Stimulated activated CD4-positive, alpha-beta T cell treated with anti-CD3 and anti-CD28 coated beads, TNF-alpha, amount 100 ng/mL, for 24 hours (primary cell): ENCODE measurements at places on chromosomes 12 and 14.

- DNase-seq = peak; percentile 77
Observed at GRCh38 chr14:24080888-24081738, 9.8 kb downstream of the CPNE6 start.

DNA sequence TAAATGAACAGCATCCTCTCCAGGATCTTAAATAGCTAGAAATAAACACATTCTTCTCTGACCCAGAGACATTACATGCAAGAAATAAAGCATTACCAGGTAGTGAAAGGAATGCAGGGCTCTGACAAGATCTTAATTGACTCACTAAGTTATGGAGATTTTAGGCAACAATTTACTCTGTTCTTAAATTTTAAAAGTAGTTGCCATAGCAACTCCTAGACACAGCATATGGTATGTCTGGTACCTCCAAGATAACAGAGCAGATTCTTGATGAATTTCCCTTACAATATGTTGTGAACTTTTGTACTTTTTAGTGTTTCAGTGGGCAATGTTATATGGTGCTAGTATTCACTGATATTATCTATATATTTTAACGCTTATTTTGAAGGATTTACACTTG is 76.7 kb upstream of the G2E3 start:
- DNase-seq = no peak

GRCh38 chr14:73783107-73783727 is 68.4 kb upstream of the PTGR2 start:
- DNase-seq = no peak

DNA sequence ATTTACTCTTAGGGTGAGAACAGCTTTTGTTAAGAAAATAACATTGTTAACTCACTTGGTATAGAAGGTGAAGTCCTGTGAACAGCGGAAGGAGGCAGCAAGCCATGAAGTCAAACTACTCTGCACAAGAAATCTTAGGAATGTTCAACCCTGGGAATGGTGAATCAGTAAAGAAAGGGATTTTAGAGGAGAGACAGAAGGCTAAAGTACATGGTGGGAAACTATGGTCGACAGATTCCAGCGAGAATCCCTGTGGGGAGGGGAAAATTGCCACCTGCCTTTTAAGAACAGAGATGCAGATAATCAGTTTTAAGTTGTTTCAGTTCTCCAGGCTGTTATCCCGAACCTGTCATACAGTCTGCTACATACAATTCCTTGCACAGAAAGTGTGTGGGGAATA is 63.2 kb upstream of the PTPRR start:
- DNase-seq = no peak

- no peak for DNase-seq
Observed at GRCh38 chr14:31232081-31232480, 24.5 kb upstream of the HECTD1 start.

DNA sequence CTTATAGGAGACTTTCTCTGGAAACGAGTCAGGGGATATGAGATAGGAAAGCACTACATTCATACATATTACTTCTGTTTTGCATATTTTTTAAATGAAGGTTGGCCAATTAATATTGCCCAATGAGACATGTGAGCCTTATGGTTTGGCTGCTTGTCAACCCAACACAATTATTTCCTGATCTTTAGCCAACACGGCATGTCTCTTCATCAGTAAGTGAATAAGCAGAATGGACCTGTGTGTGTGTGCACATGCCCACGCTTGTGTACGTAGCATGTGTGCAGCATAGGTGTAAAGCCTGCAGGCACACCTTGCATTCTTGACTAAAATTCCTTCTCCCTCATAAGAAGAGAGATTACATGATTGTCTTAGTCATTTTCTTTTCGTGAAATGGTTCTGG is 88.3 kb downstream of the STON2 start:
- no peak for DNase-seq

DNA sequence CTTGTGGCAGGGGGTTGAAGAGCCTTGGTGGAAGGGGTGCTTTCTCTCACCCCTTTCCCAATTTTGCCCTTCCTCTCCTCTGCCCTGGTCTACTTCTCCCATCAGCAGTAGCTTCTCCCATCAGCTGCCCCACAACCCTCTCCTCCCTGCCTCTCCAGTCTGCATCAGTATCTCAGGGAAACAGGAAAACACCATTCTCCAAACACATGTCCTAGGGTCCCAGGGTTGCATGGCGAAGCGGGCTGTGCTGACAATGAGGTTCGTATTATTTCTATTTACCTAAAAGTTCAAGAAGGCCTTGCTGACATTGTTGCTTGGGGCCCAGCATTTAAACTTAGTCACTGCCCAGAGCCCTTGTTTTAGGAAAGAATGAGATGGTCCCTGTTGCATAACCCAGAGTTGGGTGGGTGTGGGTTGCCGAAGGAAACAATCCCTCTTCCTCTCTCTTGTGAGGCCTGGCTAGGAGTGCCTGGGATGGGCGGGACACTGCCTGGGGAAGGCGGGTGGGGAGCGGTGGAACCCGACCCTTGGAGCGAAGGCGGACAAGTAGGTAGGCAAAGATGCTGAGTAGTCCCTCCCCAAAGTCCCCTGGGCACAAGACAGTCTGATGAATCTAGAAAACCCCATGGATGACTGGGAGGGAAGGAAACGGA is 1.3 kb upstream of the IGFBP6 start:
- DNase-seq = no peak

DNA sequence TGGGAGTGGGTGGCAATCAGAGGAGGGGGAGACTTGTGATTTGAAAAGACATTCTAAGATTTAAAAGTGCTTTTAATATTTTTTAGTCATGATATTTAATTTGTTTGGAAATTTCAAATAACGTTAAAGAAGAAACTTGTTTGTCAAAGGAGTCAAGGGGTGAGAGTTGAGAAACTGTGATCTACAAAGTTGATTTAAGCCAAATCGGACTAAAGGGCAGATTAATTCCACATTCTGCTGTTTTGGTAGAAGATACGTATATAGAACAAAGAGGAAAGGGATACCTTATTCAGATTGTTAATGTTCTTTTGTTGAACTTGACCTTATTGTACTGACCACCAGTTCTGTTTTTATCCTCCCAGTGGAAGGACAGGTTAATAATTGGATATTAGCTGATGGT is 6.7 kb downstream of the EIF4B start:
- no peak for DNase-seq

DNA sequence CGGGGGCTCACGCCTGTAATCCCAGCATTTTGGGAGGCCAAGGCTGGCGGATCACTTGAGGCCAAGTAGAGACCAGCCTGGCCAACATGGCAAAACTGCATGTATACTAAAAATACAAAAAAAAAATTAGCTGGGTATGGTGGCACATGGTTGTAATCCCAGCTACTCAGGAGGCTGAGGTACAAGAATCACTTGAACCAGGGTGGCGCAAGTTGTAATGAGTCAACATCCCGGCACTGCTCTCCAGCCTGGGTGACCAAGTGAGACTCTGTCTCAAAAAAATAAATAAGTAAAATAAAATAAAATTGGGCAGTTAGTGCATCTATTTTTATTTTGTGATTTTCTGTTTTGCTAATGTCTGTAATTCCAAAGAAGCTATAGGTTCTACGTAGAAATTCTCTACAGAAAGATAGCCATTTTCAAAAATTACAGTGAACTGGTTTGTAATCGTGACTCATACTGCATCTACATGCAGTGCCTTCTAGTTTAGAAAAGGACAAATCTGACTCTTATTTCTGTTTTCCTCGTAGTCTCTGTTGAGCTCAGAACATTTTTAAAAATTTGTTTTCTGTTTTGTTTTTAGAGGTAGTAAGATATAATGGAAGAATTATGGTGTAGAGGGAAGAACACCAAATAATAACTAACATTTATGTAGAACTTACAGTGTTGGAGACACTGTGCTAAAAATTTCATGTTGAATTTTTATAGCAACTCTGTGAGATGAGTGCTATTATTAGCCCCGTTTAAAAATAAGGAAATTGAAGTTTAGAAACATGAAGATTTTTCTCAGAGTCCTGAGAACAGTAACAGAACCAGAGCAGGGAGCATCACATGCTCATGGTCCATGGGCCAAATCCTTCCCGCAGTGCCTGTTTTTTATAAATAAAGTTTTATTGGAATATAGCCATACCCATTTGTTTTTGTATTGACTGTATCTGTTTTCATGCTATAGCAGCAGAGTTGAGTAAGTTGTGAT is 201.2 kb downstream of the SYNE2 start:
- DNase-seq = no peak

GRCh38 chr12:62210422-62210821 is 49.8 kb upstream of the USP15 start:
- DNase-seq = peak; percentile 11

DNA sequence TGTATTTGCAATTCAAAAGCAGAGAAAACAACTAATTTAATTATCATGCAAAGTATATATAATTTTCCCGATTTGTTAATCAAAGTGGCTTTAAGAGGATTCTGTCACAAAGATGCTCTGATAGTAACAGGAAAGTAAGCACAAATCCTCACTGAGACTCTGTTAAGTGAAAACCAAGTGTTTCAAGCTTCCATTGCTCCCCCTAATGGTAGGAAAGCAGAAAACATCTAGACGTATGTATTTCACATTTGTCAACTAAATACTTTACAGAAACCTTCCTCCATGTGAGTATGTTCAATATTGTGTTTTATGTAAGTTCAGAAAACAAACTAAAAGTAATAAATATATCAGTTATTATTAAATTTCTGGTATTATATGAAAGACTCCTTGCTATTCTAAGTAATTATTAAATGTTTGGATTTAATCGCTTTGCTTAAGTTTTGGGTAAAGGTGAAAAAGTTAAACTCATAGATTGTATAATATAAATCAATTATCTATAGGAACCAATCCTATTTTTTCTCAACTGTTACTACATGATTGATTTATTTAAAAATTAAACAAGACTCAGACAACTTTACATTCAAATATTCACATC is 1.5 kb upstream of the NTS start:
- DNase-seq = no peak

DNA sequence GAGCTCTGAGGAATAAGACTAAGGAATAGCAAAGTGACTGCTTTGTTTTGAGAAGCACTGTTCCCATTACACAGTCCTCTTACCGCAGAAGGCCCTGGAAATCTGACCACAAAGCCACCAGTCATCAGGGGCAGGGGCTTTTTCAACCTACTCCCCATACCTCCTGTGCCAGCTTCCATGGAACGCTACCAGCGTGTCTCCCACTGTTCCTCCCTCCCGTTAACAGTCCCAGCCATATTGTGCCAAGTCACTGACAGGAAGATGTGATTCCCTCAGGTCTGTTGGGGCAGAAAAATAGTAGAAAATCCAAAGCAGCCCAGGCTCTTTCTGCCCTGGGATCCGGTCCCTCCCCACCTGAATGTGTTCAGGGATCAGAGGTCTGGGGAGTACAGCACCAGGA is 46.6 kb upstream of the VPS33A start:
- DNase-seq = no peak

DNA sequence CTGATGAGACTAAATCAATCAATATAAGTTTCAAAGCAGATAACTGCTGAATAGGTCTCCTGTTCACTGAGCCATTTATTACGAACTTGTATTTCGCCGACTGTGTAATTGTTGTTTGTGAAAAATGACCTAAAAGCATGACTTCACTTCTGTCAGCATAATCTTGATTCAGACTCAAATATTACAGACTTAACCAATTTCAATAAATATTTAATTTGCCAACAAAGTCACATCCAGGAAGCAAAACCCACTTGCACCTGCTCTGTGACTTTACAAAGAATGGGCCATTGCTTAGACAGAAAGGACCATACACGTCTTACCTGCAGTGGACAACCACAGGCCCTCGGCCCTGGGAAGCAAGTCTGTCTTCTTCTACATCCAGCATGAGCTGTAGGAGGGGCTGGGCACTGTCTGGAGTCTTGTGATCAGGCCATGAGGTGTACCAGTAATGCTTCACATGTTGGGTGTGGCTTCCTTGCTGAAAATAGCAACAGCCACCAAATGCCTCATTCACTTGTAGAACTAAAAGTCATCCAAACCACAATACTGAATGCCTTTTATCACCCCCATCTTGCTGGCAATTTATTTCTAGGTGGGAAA is 23.5 kb upstream of the PTPRB start:
- no peak for DNase-seq

DNA sequence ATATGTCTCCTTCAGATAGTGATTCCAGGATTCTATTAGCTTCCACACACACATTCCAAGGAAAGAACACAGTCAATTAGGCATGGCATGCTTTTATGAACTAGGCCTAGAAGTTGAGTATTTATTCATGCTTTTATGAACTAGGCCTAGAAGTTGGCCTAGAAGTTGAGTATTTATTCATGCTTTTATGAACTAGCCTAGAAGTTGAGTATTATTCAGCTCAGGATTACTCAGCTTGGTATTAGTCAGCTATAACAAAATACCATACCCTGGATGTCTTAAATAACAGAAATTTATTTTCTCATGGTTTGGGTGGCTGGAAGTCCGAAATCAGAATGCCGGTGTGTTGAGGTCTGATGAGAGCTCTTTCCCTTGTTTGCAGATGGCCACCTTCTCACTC is 442.7 kb upstream of the FLRT2 start:
- DNase-seq = no peak

DNA sequence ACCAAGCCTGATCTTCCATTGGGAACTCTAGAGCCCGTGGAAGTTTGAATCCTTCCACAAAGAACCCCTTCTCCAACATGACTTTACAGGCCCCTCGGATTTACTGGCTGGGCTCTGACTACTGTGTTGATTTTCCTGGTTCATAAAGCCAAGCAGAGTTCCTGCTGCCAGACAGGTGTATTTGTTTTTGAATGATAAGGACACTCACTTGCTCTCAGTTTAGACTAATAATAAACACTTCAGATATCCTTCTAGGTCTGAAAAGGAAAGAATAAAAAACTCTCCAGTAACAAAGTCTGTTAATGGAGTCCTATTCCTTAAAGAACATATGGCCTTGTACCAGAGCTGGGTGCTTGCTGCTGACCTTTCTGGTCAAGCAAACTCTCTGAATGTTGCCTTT is 31.0 kb downstream of the SIX1 start:
- DNase-seq = no peak

- no peak for DNase-seq
Observed at GRCh38 chr12:118874698-118875548, 106.4 kb upstream of the SRRM4 start.

- DNase-seq = no peak
Observed at GRCh38 chr14:101926085-101926484, 38.3 kb upstream of the DYNC1H1 start.

GRCh38 chr12:18982226-18982949 is 147.1 kb upstream of the PLEKHA5 start:
- no peak for DNase-seq

- DNase-seq = no peak
Observed at GRCh38 chr14:68341411-68342212, 451.3 kb downstream of the ZFP36L1 start.

- DNase-seq = no peak
Observed at GRCh38 chr14:68397371-68397811, 395.5 kb downstream of the ZFP36L1 start.

GRCh38 chr14:41824441-41824840 is 217.8 kb downstream of the LRFN5 start:
- DNase-seq = no peak

DNA sequence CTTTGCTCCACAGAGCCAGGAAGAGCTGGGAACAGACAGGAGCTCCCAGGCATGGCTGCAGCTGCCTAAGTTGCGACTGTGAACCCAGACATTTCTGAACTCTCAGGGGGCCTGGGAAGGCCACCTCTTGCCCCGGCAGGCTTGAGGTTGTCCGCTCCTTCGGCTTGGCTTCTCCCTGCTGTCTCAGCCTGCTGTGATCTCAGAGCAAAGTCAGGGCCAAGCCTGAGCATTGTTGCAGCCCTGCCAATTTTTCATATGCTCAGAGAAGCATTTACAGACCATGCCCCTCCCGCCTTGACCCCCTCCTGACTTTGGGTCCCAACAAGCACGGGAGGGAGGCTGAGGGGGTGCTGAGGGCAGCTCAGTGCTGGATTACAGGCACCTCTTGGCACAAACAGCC is 1439.1 kb upstream of the FLRT2 start:
- no peak for DNase-seq

- DNase-seq = no peak
Observed at GRCh38 chr12:20274008-20274407, 94.3 kb upstream of the PDE3A start.

GRCh38 chr12:124927201-124928094 is 13.0 kb upstream of the UBC start:
- DNase-seq = peak; percentile 94
